Glutamatergic neuron (in vitro differentiated cells): ENCODE measurements at places on chromosomes 13 and 19.

DNA sequence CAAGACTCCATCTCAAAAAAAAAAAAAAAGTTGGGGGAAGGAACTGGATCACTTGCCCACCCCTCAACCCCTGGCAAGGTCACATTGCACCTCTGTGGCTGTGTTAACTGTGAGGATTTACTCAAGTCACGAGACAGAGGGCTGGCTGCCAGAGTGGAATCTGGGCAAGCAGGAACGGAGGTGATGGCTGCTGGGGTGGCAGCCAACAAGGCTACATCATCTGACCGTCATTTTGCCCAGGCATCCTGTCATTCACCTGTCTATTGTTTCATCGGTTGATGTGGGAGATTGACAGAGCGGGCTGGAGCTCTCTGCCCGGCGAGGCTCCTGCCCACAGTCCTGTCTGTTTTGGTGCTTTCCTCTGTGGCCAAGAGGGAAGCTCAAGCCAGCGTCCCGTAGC, 75.7 kb downstream of the DPF1 start:
- DNase-seq, result no peak

DNA sequence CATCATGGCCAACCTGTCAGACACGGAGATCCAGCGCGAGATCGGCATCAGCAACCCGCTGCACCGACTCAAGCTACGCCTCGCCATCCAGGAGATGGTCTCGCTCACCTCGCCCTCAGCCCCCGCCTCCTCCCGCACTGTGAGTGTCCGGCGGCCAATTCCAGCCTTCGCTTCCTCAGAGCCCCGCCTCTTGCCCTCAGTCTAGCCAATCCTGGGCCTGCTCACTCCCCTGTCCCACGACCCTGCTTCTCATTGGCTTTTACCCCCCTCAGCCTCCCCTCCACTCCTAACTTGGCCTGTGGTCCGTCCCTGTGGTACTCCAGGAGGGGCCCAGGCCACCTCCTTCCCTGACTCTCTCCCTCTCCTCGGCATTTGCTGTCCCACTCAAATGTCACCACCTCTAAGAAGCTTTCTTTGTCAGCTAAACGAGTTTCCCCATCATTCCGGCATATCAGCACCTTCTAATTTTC, 12.3 kb downstream of the HRC start:
- peak; percentile 97 for DNase-seq

- no peak for DNase-seq
These were observed 59.5 kb downstream of the ANKRD10 start for GRCh38 chr13:110855363-110855762.

- DNase-seq, result no peak
These were observed 152.0 kb downstream of the NUFIP1 start for GRCh38 chr13:44837250-44837649.

- no peak for DNase-seq
These were observed 8.8 kb upstream of the KRTDAP start for GRCh38 chr19:35498984-35499527.

DNA sequence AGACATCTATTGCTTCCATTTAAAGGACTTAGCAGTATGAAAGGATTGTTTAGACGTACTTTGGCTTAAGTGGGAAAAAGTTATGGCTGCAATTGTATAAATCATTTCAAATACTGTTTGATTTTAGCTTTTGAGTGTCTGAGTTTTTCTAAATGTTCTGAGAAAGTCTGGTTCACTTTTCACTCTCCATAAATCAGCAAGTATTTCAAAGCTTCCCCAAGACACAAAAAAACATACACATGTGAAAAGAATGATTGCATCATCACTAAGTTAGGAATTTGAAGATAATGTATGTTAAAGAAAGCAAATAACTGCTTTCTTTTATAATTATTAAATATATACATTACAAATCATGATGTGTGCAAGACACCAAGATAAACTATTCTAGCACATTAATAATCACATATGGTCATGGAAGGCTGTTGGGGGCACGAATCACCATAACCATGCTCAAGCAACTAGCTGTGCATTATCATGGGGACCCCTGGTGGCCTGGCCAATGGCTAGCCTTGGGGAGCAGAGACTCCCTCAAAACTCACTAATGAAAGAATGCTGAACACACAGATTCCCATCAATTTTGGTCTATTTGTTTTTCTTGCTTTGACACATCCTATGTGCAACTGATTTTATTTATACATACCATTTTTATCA, 111.1 kb downstream of the MIPEP start:
- no peak for DNase-seq

DNA sequence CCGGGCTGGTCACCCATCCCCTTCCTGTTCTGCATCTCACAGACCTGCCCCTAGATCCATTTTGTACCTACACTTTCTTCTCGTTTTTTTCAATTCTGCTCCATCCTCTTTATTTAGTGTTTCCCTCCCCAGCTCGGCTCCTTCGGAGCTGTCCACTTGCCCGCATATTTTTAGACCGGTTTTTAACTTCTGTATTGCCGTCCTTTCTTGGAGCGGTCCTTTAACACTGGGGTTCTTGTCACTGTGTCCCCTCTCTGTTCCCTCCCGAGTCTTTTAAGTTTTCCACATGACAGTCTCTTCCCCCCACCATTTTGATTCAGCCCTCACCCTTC, 1.7 kb downstream of the ARHGAP35 start:
- no peak for DNase-seq

DNA sequence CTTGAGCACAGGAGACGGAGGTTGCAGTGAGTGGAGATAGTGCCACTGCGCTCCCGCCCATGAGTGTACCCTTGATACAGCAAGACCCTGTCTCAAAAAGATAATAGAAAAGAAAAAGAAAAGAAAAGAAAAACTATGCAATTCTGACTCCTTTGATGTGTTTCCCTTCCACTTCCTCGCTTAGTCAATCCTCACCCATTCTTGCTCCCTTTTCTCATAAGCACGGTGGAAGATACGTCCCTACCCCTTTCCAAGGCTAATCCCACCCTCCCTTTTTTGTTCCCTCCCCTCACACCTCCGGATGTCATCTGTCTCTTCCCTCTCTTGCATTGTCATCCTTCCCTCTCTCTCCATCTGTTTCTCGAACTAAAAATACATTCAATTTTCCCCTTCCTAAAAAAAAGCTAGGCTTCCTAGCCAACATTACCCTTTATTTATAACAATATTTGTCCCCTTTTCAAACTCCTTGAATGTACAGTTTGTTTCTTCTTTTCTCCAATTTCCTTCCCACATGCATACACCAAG, 40.5 kb upstream of the ITM2B start:
- DNase-seq, result no peak

GRCh38 chr13:109764470-109765291, 21.7 kb downstream of the IRS2 start:
- DNase-seq, result peak; percentile 27
